Stimulated activated CD4-positive, alpha-beta T cell treated with anti-CD3 and anti-CD28 coated beads, Interleukin-2, amount 100 ng/mL, for 24 hours (primary cell): ENCODE measurements at places on chromosomes 1 and 21.

GRCh38 chr1:86461482-86461881 is 7.2 kb upstream of the CLCA1 start:
- no peak for DNase-seq

- peak; percentile 13 for DNase-seq
Observed at GRCh38 chr21:46092811-46093667, 4.9 kb upstream of the COL6A2 start.

DNA sequence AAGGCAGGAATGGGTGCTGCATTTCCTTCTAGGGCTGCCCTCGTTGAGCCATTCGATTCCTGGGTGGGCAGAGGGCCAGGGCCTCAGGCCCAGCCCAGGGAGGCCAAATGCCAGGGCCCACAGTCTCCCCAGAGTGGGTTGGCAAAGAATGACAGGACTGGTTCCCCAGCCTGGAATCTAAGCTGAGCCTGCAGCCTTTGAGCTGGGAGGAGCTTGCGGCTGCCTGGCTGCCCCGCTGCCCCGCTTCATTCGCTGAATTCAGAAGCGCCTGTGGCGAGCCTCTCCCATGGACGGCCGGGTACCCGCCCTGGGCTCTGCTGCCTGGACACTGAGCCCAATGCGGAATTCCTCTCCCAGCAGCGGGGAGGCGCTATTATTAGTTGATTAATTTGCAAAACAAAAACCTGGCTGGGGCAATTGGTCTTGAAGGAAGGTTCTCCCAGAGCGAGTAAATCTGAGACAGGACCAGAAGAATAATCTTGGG is 32.3 kb upstream of the TARDBP start:
- DNase-seq: no peak

GRCh38 chr1:31643976-31644559 is 608 bp downstream of the PEF1 start:
- no peak for DNase-seq

DNA sequence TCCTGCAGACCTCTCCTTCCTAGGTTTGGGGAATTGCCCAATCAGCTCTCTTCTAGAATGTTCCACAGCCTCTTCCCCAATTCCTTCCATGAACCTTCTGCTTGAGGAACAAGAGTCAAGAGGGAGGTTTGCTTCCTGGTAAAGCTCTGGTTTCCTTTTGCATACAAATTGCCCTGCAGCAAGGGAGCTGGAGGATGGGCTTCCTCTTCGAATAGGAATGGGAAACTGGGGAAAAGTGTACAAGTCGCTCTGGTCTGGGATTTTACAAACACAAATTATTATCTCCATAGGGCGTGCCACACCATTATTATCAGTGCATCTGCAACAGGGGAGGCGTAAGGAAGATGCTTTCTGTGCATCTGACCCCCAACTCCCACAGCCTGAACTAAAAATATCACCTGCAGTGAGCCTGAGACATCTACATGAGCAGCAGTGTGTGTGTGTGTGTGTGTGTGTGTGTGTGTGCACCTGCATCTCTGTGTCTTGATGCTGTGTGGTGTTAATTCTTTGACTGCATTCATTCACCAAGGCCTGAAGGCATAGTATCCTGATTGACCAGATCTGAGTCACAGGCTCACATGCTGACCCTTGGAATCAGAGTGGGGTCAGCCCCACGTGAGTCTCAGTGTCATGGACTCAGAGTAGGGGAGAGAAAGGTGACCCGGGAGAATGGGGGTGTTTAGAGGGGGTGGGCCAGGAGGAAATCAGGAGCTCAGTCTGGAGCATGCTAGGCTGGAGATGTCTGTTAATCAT is 272.9 kb downstream of the KAZN start:
- DNase-seq: no peak

- DNase-seq: no peak
Observed at GRCh38 chr1:229378586-229379367, 35.9 kb upstream of the CCSAP start.

DNA sequence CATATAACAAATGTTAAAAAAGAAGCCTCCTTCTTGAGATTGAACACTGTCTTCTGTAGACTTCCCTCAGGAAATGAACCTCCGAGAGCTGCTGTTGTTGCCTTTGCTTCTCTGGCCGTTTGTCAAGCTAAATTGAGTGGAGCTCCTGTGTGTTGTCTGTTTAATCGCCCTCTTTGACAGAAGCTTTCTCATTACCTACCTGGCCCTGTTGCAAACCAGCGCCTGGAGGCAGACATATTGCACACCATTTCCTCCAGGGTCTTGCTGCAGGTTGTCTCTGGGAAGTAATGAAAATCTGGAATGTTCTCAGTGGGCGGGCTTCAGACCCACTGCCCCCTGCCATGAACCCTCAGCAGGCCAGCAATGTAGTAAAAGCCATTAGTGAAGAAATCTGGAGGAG is 83.3 kb downstream of the GABPA start:
- no peak for DNase-seq

DNA sequence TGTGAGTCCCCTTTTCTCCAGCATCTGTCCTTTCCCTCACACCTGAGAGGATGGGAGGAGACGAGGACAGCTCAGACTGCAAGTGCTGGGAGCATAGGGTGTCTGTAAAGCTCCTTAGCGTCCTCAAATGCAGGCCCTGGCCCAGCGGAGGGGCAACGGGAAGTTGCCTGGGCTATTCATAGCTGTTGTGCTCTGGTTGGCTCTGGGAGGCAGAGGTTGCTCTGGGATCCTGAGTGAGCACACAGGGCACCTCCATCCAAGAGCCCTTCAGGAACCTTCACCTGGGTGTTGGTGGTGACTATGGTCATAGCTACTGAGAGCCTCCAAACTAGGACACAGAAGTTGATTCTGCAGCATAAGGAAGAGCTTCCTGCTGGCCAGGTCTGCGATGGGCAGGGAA is 2.6 kb downstream of the PADI1 start:
- DNase-seq: no peak
